ENCODE measurements at places on chromosomes 11 and 22.

GRCh38 chr11:76069001-76069400 lies 137.3 kb downstream of the WNT11 start:
- DNase-seq, result no peak

DNA sequence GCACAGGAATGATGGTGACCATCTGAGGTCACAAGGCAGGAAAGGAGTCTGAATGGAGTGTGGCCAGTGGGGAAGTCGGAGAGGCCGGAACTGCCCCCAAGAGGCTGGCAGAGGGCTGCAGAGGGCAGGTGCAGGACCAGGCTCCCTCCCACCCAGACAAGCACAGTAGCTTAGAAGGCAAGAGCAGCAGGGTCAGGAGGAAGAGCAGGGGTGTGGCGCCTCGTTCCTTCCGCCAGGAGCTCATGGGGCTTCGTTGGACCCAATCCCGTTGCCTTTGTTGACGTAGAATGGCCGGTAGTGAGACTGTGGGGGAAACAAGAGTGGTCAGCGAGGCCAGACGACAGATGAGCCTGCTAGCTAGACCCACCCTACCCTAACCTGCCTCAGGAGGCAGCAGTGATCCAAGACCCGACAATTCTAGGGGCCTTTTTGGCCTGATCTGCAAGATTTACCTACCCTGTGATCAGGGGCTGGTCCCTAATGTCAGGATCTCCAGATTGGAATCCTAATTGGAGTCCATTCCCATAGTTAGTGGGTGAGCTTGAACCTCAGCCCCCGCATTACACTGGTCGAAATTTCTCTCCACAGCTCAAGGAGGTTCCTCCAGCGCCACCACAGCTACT lies 25.6 kb downstream of the TRIM29 start:
- peak; percentile 31 for DNase-seq

DNA sequence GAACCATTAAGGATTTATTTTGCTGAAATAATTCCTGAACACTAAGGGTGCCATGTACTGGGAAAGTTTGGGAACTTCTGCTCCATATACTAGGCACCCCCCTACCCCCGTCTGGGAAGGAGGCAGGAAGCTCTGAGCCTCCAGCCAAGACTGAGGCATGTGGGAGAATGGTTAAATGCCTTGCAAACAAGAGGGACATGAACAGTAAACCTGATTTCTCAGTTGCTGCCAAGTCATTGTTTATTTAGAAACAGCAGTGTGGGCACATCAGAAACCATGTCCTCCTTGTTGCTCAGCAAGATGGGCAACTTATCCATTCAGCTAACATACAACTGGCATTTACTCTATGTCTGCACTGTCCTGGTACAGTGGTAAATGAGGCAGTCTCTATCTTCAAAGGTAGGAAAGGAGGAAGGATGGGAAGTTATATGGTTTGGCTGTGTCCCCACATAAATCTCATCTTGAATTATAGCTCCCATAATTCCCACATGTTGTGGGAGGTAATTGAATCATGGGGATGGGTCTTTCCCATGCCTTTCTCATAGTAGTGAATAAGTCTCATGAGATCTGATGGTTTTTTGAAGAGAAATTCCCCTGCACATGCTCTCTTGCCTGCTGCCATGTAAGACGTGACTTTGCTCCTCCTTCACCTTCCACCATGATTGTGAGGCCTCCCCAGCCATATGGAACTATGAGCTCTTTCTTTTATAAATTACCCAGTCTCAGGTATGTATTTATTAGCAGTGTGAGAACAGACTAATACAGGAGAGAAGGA lies 459.1 kb downstream of the MIAT start:
- DNase-seq, result no peak

- DNase-seq, result no peak
Measured at GRCh38 chr22:44473580-44473979, 24.5 kb downstream of the RTL6 start.

DNA sequence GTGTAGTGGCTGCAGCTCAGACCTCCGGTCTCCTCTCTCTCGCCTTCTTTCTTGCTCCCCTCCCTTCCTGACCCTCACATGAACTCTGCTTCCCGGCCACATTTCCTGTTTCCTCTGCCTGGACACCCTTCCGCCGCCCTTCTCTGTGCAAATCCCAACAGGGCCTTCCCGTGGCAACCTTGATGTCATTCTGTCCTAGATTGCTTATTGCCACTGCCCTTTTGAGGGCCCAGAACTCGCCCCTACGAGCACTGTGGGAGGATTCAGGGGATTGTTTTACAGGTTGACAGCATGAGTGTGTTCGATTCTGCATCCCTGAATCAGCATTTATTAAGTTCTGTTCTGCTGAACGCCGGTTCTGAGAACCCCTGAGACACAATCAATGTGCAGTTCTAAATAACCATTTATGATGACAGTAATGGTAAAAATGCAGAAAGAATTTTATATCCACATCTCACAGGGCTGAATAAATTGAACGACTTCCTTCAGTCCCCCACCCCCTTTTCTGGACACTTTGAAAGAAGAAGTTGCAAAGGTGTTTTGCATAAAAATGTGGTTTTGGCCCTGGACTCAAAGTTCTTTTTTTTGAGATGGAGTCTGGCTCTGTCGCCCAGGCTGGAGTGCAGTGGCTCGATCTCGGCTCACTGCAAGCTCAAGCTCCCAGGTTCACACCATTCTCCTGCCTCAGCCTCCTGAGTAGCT lies 6.4 kb downstream of the BATF2 start:
- peak; percentile 78 for DNase-seq

GRCh38 chr22:46537225-46537945 lies at the start of gene CELSR1:
Gene CELSR1 (minus strand): TSS chr22:46537620. CDS start chr22:46537170, 450 bp downstream.
- DNase-seq, result peak; percentile 50

DNA sequence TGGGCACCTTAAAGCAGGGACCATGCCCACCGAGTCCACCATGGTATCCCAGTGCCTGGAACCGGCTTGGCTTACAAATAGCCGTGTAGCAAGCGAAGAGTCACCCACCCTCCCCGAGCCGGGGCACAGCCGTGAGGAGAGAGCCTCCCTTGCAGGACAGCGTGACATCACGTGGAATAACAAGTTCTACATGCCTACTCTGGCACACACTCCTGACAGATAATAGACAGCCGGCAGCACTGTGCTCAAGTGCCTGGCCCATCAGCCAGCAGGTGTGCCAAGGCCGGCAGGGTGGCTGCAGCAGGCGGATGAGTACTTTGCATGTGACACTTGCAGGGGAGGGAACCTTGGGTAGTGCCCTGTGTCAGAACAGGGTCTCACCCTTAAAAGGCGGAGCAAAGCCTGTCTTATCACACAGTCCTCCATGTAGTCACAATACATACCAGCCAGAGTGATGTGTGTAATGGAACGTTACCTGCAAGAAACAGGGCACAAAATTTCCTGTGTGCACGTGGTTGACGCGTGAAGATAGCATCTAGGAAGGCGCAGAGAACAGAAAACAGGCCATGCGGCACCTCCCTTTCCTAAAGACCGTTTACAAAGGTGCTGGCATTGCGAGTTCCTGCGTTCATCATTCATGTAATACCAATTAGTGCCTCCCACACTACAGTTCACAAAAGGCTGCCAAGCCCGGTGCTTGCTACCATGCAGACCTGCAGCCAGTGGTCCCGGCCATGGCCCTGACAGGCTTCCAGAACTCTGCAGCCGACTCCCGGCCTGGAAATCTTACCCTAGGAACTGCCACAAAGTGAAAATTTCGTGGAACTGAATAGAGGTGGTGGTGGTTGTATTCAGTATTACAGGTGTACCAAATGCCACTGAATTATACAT lies 16.4 kb downstream of the TOM1 start:
- peak; percentile 54 for DNase-seq

DNA sequence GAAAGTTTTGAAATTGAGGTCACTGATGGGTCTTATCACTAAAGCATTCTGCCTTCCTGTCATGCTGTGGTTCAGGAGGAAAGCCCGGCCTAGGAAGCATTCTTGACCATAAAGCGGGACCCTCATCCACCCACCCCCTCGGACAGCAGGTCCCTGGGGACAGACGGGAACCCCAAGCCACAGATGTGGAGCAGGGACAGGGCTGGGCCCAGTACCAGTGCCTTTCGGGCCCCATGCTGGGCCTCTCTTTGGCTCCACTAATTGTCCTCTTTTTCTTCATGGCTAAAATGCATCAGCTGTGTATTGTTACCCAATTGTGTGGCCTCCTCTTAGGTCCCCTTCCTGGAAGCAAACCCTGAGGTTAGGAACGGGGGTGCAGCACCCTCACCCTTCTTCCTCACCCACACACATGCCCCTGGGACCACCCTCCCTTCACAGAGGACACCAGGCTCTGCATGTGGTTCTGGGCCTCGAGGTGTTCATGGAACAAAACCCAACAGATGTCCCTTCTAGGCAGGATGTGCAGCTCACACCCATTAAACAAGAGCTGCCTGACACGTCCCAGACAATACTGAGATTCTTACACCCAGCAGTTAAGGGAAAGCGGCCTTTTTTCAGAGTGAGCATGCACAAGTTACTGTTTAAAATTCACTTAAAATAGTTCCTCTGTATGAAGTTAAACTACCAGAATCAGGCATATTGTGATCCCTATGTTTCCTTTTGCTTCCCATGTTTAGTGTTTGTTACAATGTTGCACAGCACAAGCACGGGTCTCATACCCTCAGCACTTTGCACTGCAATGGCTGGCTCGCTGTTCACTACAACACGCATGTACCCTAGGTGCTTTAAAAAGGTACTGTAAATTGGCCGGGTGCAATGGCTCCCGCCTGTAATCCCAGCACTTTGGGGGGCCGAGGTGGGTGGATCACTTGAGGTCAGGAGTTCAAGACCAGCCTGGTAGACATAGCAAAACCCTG lies 807.6 kb downstream of the BRD1 start:
- DNase-seq, result peak; percentile 5

DNA sequence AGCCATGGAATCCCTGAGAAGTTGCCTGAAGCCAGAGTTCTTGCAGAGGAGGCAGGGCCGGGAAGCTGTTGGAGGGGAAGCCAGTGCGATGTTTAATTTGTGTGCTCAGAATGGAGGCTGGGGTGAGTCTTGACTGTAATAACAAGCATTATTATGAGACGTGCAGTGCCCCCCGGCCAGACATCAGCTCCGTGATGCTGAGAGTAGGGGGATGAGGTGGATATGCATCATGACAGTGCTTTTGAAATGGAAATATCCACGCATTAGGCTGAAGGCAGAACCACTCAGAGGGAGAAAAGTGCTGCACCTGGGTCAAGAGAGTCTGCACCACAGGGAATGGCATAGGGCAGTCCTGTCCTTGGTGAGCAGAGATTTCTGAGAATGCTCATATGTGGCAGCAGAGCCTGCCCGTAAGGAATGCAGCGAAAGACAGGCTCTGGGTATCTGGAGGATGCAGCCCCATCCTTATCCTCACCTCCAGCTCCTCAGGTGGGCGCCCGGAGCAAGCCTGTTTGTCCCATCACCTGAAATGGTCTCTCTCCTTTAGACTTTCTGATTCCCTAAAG lies 37.6 kb upstream of the SEZ6L start:
- no peak for DNase-seq

GRCh38 chr11:65366340-65366773 lies 11.8 kb downstream of the TIGD3 start:
- DNase-seq, result no peak

DNA sequence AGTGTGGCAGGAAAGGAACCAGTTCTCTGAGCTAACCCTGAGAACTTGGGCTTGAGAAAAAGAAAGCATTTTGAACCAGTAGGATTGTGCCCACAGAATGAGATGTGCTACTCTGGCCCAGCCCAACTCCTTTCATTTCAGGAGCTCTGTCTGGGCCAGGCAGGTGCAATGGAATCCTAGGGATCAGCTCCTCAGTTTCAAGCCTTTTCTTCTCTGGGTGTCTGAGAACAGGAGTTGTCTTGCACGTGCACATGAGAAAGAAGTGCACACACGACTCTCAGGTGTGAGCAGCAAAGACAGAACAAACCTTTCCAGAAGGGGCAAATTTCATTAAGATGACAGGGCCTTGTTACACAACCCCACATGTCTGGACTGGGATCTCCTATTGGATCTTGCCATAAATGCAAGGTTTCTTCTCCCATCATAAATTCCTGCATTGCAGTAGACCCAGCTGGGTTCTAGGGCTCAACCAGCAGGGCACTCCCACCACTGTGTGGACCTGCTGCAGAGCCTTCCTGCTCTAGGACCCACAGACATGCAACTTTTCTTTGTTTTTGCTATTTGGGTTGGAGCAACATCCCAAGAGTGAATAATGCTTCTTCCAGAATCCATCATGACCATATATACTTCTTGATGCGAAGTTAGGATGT lies 24.5 kb upstream of the GGTLC2 start:
- no peak for DNase-seq

DNA sequence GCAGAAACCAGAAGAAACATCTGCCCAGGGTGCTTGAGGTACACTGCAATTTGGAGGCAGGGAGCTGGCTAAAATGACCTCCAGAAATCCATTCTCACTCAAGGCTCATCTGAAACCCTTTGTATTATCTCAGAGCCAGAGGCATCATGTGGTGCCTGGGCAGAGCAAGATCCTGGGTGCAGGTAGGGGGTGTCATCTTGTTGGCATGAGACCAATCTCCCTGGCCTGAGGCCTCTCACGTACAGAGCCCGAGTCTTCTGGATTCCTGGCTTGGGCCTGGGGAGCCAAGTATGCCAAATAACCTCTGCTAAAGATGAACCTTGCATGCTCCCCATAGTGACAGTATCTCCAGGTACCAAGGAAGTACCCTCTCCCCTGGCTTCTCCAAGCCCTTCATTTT lies 2.4 kb downstream of the LMO1 start:
- DNase-seq, result no peak

DNA sequence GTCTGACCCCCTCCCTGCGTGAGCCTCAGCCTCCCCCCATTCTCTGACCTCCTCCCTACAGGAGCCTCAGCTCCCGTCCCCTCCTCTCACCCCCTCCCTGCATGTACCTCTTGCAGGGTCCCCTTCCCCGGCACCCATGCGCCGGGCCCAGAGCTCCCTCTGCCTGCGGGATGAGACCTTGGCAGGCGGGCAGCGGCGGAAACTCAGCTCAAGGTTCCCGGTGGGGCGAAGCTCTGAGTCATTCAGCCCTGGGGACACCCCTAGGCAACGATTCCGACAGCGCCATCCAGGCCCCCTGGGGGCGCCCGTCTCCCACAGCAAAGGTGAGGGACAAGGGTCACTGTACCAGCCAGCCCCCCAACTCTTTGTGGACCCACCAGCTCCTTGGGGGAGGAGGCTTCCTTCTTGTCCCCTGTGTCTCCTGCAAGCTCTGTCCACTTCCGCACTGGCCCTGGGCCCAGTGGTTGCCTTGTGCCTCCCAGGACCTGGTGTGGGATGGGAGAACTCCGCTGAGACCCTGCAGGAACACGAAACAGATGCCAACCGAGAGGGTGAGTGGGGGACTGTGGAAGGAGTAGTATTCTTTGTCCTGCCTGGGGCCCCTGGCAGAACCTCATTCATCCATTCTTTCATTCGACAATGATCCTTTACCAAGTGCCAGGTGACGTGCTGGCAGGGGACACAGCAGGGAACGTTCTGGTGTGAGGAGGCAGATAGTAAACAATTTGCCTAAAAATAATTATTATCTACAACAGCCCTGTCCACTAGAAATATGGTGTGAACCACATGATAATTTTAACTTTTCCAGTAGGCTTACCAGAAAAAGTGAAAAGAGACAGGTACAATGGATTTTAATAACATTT lies 3.7 kb upstream of the RPS6KA4 start:
- peak; percentile 74 for DNase-seq

All from femur (tissue), 1 donor.